Activated CD4-positive, alpha-beta T cell treated with anti-CD3 and anti-CD28 coated beads, Interleukin-2, amount 10 ng/mL, durations not matched to agents 24 days and 14 days (primary cell): ENCODE measurements at places on chromosomes 3 and 15.

DNA sequence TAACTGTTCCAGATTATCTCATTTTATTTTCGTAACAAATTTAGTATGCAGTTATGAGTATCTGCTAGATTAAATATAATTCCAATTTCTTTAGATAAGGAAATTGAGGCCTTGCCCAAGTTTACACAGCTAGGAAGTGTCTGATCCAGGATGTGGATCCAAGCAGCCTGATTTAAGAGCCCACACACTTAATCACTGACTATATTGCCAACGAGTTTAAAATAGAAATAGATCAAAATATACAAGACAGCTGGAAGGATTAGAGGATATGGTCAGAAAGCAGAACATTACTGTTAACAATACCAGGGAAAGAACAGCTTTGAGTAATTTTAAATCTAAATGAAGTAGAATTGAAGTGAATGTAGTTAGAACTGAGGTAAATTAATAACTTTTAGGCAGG lies 215.2 kb downstream of the C3orf38 start:
- no peak overlapping the region for H3K4me3 ChIP-seq
- no peaks in the 10 kb centered on the region for H3K36me3 ChIP-seq
- H3K27ac ChIP-seq = no peak overlapping the region
- no peaks in the 10 kb centered on the region for H3K27me3 ChIP-seq
- DNase-seq = no peak

GRCh38 chr15:70385052-70385451 lies 287.3 kb upstream of the TLE3 start:
- H3K27me3 ChIP-seq = peaks cover 9% of the 10 kb centered on the region
- H3K27ac ChIP-seq = no peak overlapping the region
- H3K4me3 ChIP-seq = no peak overlapping the region
- H3K36me3 ChIP-seq = no peaks in the 10 kb centered on the region
- no peak for DNase-seq

- H3K27ac ChIP-seq = no peak within 1 kb of the TSS
- H3K27me3 ChIP-seq = peaks cover 22% of the 10 kb centered on the region
- H3K4me3 ChIP-seq = no peak within 1 kb of the TSS
These were observed at the start of gene FGD5 for GRCh38 chr3:14818804-14819500. Gene FGD5, plus strand, starts transcription at chr3:14818962. Its CDS starts 110 bp downstream, at chr3:14819072.

GRCh38 chr3:133137042-133137996 lies 99.1 kb downstream of the TMEM108 start:
- no peak overlapping the region for H3K4me3 ChIP-seq
- DNase-seq = no peak
- no peaks in the 10 kb centered on the region for H3K4me1 ChIP-seq
- no peaks in the 10 kb centered on the region for H3K36me3 ChIP-seq

- no peaks in the 10 kb centered on the region for H3K36me3 ChIP-seq
- peak; percentile 68 for DNase-seq
- H3K27me3 ChIP-seq = no peaks in the 10 kb centered on the region
- peak overlapping the region; percentile 48 for H3K27ac ChIP-seq
- H3K4me3 ChIP-seq = peak overlapping the region; percentile 83
These were observed 698 bp downstream of the MELTF start for GRCh38 chr3:197028728-197029510.

DNA sequence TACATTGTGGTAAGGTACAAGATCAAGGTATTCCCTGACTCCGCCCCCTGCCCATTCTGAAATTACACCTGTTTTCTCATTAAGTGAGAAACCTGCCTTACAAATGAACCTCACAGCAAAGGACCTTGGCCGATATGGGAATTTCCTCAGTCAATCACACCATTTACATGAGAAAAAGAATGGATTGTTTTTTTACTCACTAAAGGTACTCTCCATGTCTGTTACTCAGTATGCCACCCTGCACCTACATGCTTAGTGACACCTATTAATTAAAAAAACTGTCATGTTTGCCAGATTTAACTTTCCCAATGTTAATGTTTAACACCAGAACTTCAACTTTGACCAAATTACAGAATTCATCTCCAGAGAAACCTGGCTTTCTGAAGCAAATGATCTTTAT lies 62.0 kb downstream of the ESYT3 start:
- no peak overlapping the region for H3K27ac ChIP-seq
- no peak overlapping the region for H3K4me3 ChIP-seq
- DNase-seq = no peak
- H3K4me1 ChIP-seq = peaks cover 9% of the 10 kb centered on the region
- peaks cover 1% of the 10 kb centered on the region for H3K36me3 ChIP-seq

- H3K27ac ChIP-seq = no peak overlapping the region
- no peak for DNase-seq
- H3K4me1 ChIP-seq = peaks cover 9% of the 10 kb centered on the region
- H3K4me3 ChIP-seq = no peak overlapping the region
- peaks cover 73% of the 10 kb centered on the region for H3K36me3 ChIP-seq
These were observed 17.9 kb downstream of the HCLS1 start for GRCh38 chr3:121642601-121643314.

- DNase-seq = no peak
- peaks cover 12% of the 10 kb centered on the region for H3K27me3 ChIP-seq
- H3K36me3 ChIP-seq = no peaks in the 10 kb centered on the region
- no peak overlapping the region for H3K27ac ChIP-seq
- H3K4me1 ChIP-seq = no peaks in the 10 kb centered on the region
These were observed 28.5 kb upstream of the ENTPD3 start for GRCh38 chr3:40358454-40358853.

GRCh38 chr3:28053759-28054158 lies 187.7 kb upstream of the CMC1 start:
- H3K27me3 ChIP-seq = peaks cover 2% of the 10 kb centered on the region
- H3K4me1 ChIP-seq = peaks cover 9% of the 10 kb centered on the region
- no peak for DNase-seq
- H3K36me3 ChIP-seq = no peaks in the 10 kb centered on the region

GRCh38 chr3:50436114-50436674 lies 67.2 kb downstream of the CACNA2D2 start:
- DNase-seq = peak; percentile 94
- H3K27me3 ChIP-seq = peaks cover 2% of the 10 kb centered on the region

GRCh38 chr3:185280572-185281365 lies 26.9 kb upstream of the EHHADH start:
- H3K4me1 ChIP-seq = peaks cover 18% of the 10 kb centered on the region
- DNase-seq = no peak
- no peak overlapping the region for H3K27ac ChIP-seq
- H3K36me3 ChIP-seq = peaks cover 5% of the 10 kb centered on the region

DNA sequence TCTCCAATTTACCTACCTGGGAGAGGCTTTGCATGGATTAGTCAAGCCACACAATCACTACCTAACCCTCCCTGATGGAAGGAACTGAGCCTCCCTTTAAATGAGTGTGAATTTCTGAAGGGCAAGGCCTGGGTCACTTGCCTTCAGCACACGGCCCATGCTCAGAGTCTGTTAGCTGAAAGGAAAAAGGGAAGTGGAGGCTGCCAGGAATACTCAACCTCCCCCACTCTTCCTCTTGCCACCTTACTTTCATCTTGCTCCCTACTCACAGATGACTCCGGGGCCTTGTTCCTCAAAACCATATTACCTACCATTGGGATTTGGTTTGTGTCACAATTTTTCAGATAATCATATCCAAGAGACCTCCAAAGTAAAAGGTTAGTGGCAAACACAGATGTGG lies 220.0 kb downstream of the ABHD5 start:
- H3K27ac ChIP-seq = no peak overlapping the region
- H3K27me3 ChIP-seq = peaks cover 4% of the 10 kb centered on the region
- no peak for DNase-seq
- no peaks in the 10 kb centered on the region for H3K4me1 ChIP-seq
- H3K36me3 ChIP-seq = no peaks in the 10 kb centered on the region
- no peak overlapping the region for H3K4me3 ChIP-seq

- DNase-seq = no peak
- peaks cover 30% of the 10 kb centered on the region for H3K36me3 ChIP-seq
- no peak overlapping the region for H3K27ac ChIP-seq
- peaks cover 9% of the 10 kb centered on the region for H3K4me1 ChIP-seq
- H3K27me3 ChIP-seq = no peaks in the 10 kb centered on the region
- no peak overlapping the region for H3K4me3 ChIP-seq
These were observed 31.1 kb downstream of the RNF13 start for GRCh38 chr3:149844091-149844490.

DNA sequence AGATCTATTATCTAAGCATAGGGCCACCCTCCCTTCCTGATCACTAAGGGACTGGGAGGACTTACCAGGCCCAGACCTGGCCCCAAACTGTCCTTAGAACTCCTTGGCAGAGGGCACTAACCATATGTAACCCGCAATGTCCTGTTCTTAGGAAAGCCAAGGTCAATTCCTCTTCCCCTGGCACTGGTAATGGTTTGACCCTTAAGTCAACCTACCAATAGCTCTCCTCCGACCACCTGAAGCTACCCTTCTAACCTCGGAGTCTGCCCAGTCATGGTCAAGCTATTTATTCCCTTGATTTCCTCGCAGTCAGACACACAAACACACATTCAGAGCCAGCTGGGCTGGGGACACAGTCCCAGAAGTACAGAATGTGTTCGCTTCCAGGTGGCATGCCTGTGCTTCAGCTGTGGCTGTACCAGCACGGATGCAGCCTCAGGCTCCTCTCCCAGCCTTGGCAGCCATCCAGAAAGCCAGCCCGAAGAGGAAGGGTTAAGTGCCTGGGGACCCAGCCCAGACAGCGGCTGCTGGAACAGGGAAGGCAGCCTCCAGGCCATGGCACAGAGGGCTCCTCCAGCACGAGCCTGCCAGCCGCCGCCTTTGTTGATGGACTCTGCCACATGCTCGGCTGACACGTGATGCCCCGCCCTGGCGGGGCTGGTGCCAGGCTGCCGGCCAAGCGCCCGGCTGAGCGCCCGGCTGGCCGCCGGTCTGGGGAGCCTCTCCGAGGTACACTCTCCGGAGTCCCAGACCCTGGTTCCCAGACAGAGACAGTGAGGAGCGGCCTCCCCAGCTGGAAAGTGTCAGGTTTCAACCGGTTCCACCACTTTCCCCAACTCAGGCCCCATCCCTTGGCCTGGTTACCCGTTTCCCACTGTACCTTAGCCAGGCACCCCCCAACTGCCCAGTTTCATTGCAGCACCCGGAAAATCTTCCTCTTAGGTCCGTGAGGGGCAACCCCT lies 5.5 kb downstream of the BMF start:
- peaks cover 23% of the 10 kb centered on the region for H3K36me3 ChIP-seq
- H3K27me3 ChIP-seq = no peaks in the 10 kb centered on the region
- no peak overlapping the region for H3K27ac ChIP-seq
- no peak overlapping the region for H3K4me3 ChIP-seq
- H3K4me1 ChIP-seq = peaks cover 85% of the 10 kb centered on the region

GRCh38 chr3:47370887-47371697 lies 9.7 kb upstream of the PTPN23 start:
- H3K27me3 ChIP-seq = no peaks in the 10 kb centered on the region
- DNase-seq = peak; percentile 76
- H3K27ac ChIP-seq = no peak overlapping the region
- H3K4me1 ChIP-seq = peaks cover 2% of the 10 kb centered on the region

DNA sequence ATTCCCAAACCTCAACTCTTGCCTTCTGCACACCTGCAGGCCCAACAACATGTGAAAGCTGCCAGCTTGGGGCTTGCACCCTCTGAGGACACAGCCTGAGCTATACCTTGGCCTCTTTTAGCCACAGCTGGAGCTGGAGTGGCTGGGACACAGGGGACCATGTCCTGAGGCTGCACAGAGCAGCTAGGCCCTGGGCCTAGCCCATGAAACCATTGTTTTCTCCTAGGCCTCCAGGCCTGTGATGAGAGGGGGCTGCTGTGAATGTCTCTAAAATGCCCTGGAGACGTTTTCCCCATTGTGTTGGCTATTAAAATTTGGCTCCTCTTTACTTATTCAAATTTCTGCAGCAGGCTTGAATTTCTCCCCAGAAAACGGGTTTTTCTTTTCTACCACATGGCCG lies 7.2 kb downstream of the ZKSCAN7 start:
- H3K27ac ChIP-seq = no peak overlapping the region
- no peak overlapping the region for H3K4me3 ChIP-seq
- DNase-seq = no peak
- peaks cover 4% of the 10 kb centered on the region for H3K36me3 ChIP-seq
- no peaks in the 10 kb centered on the region for H3K27me3 ChIP-seq

- H3K36me3 ChIP-seq = no peaks in the 10 kb centered on the region
- H3K4me3 ChIP-seq = no peak overlapping the region
- no peak overlapping the region for H3K27ac ChIP-seq
- H3K27me3 ChIP-seq = no peaks in the 10 kb centered on the region
- no peaks in the 10 kb centered on the region for H3K4me1 ChIP-seq
These were observed 1202.1 kb downstream of the ROBO1 start for GRCh38 chr3:78565712-78566111.
